ENCODE measurements at places on chromosomes 5 and 9. TPM values are rescaled to one million over a fixed set of nuclear protein-coding genes. Genes with fewer than 3 reads are reported as not detected.
A peak's percentile ranks its signal among the peaks of the same experiment; 100 is the strongest.

The ARL14EPL gene
- 0.58 TPM for total RNA-seq

The PDLIM4 gene
- total RNA-seq: 65.7 TPM

The KIAA0825 gene
- 1.3 TPM for total RNA-seq

The TERT gene
- not detected for total RNA-seq

The PCDHA9 gene
- total RNA-seq: not detected

The SLC34A3 gene
- not detected for total RNA-seq

The PKD2L2 gene
- total RNA-seq: not detected

- H3K4me1 ChIP-seq: peaks cover 31% of the 10 kb centered on the region
- H3K27me3 ChIP-seq: no peaks in the 10 kb centered on the region
- no peak overlapping the region for H3K4me3 ChIP-seq
- peak overlapping the region; percentile 54 for H3K27ac ChIP-seq
- DNase-seq: peak; percentile 60
- H3K36me3 ChIP-seq: no peaks in the 10 kb centered on the region
Measured at GRCh38 chr9:114777821-114778609, 27.8 kb downstream of the TNFSF15 start.

- H3K27ac ChIP-seq: no peak overlapping the region
- no peak overlapping the region for H3K4me3 ChIP-seq
- no peaks in the 10 kb centered on the region for H3K36me3 ChIP-seq
Measured at GRCh38 chr9:133614056-133614455, 4.9 kb upstream of the FAM163B start.

DNA sequence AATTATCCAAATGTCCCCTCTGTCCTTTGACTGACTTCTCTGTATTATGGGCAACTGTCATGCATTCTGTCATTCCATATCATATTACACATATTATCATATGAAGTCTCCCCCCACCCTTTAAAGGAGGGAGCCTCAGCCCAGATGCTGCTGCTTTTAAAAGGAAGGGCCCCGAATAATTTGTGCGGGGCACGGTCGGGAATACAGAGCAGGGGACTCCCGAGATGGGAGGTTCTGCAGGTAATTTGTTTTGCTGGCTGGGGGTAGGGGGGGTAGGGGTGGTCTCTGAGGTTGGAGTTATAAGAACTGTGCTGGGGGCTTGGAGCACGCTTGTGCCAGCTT lies 10.1 kb upstream of the LHX2 start:
- no peaks in the 10 kb centered on the region for H3K36me3 ChIP-seq
- H3K4me1 ChIP-seq: peaks cover 3% of the 10 kb centered on the region
- H3K27me3 ChIP-seq: peaks cover 93% of the 10 kb centered on the region

GRCh38 chr5:123537845-123538244 lies 25.9 kb downstream of the CSNK1G3 start:
- H3K36me3 ChIP-seq: no peaks in the 10 kb centered on the region
- no peaks in the 10 kb centered on the region for H3K27me3 ChIP-seq
- H3K4me1 ChIP-seq: no peaks in the 10 kb centered on the region
- no peak for DNase-seq
- H3K4me3 ChIP-seq: no peak overlapping the region

DNA sequence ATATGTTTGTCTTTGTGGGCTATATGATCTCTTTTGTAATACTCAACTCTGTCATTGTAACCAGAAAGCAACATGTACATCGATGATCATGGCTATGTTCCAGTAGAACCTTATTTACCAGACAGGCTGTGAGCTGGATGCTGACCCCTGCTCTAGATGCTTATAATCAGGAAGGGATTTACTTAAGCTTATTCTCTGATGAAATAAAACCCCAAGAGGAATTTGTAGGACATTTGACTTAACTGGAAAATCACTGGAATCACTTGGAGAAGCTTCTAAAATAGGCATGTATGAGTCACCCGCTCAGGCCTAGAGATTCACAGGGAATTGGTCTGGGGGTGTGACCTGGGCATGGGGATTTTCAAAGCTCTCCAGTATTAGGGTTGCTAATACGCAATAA lies 285.8 kb upstream of the ZNF608 start:
- no peaks in the 10 kb centered on the region for H3K4me1 ChIP-seq
- DNase-seq: no peak
- no peak overlapping the region for H3K4me3 ChIP-seq
- no peak overlapping the region for H3K27ac ChIP-seq

DNA sequence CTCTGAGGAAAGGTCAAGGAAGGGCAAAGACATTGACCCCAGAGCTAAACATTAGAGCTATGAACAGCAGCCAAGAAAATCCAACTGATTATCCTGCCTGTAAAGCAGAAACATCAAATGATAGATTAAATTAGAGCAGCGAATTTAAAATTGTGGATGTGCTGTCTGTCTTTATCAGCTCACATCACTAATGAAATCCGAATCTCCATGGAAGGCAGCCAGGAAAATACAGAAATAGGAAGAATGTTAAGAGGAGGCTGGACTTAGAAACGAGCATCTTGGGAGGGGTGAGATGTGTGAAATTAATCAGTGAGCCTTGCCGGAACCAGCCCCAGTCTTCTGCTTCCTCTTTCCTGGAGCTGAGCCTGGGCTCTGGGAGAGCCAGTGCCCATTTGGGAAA lies 191.0 kb downstream of the PJA2 start:
- DNase-seq: no peak
- no peaks in the 10 kb centered on the region for H3K27me3 ChIP-seq
- H3K4me1 ChIP-seq: no peaks in the 10 kb centered on the region
- H3K27ac ChIP-seq: no peak overlapping the region
- H3K4me3 ChIP-seq: no peak overlapping the region
- H3K36me3 ChIP-seq: no peaks in the 10 kb centered on the region

DNA sequence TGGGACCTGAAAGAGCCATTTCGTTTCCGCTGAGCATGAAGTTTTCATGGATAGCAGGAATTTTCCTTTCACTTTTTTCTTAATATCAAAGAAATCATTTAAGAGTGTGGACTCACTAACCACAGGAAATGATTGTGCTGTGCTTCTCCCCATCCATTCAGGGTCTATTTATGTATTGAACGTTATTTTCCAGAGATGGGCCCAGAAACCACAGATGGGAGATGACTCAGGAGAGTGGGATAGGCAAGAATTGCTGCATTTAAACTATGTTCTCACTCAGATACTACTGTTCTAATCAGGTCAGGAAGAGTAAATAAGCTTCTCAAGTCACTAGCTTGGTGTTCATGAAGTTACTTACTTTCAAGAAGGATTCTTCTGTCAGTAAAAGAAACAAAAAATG lies 763.8 kb downstream of the DTWD2 start:
- no peak overlapping the region for H3K4me3 ChIP-seq
- no peaks in the 10 kb centered on the region for H3K36me3 ChIP-seq
- DNase-seq: no peak
- no peaks in the 10 kb centered on the region for H3K27me3 ChIP-seq
- H3K27ac ChIP-seq: no peak overlapping the region
- H3K4me1 ChIP-seq: no peaks in the 10 kb centered on the region

GRCh38 chr9:120336021-120336752 lies 243.8 kb downstream of the CDK5RAP2 start:
- no peaks in the 10 kb centered on the region for H3K36me3 ChIP-seq
- H3K4me3 ChIP-seq: no peak overlapping the region
- H3K27me3 ChIP-seq: peaks cover 2% of the 10 kb centered on the region
- DNase-seq: no peak
- no peak overlapping the region for H3K27ac ChIP-seq

DNA sequence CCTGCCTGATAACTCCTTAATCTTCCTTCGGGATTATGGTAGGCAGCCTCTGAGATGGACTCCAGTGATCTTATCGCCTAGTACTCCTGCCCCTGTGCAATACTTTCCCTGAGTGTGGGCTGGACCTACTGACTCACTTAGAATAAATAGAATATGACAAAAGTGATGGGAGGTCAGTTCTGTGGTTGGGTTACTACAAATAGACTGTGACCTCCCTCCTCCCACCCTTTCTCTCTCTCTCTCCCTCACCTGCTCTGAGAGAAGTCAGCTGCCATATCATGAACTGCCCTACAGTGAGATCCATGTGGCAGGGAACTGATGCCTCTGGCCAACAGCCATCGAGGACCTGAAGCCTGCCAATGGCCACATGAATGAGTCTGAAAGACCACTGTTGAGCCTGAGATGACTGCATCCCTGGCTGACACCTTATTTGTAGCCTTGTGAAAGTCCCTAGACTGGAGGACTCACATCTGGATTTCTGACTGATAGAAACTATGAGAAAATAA lies 31.7 kb downstream of the NRG2 start:
- H3K4me1 ChIP-seq: no peaks in the 10 kb centered on the region
- no peak for DNase-seq
- peaks cover 28% of the 10 kb centered on the region for H3K27me3 ChIP-seq
- no peaks in the 10 kb centered on the region for H3K36me3 ChIP-seq
- H3K27ac ChIP-seq: no peak overlapping the region

GRCh38 chr5:111596705-111597104 lies 84.4 kb upstream of the STARD4 start:
- H3K36me3 ChIP-seq: no peaks in the 10 kb centered on the region
- no peak overlapping the region for H3K4me3 ChIP-seq
- H3K4me1 ChIP-seq: no peaks in the 10 kb centered on the region
- no peak for DNase-seq
- no peak overlapping the region for H3K27ac ChIP-seq

DNA sequence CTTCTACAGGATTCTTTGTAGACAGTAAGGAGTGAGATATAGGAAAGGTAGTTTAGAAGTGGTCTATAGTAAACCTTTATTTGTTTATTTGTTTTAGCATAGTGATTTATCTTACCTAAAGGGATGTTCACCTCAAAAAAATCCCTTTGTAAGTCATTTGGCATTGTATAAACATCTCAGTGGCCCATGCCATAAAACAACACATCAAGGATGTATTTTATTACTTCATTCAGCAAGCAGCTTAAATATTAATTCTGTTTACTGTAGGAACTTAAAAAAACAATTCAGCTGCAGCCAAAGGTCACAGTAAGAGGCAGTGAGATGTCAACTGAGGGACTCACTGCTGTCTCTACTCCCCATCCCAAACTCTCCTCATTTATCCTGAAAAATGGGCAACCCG lies 452.7 kb downstream of the HINT1 start:
- H3K27me3 ChIP-seq: no peaks in the 10 kb centered on the region
- H3K27ac ChIP-seq: no peak overlapping the region
- peaks cover 26% of the 10 kb centered on the region for H3K4me1 ChIP-seq

DNA sequence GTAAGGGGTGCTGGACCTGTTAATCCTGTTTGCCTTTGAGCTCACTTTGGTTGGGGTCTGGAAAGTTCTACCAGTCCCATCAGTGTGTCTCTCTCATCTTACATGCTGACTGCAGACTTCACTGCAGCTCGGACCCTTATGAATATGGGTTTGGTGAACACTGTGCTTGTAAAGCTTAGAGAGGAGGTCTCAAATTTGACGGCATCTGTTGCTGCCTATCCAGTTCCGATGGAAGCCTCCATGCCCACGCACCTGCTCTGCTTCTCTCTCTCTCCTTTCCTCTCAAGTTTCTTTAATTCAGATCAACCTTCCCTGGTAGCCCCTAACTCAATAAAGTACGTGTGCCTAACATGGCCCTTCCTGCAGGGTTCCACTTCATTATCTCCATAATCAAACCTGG lies 217.9 kb downstream of the HSPA4 start:
- no peaks in the 10 kb centered on the region for H3K27me3 ChIP-seq
- H3K27ac ChIP-seq: no peak overlapping the region
- no peaks in the 10 kb centered on the region for H3K36me3 ChIP-seq
- no peak overlapping the region for H3K4me3 ChIP-seq

- H3K27me3 ChIP-seq: no peaks in the 10 kb centered on the region
- H3K4me3 ChIP-seq: no peak overlapping the region
- H3K4me1 ChIP-seq: no peaks in the 10 kb centered on the region
- no peak overlapping the region for H3K27ac ChIP-seq
Measured at GRCh38 chr5:41985945-41986695, 61.0 kb downstream of the FBXO4 start.

DNA sequence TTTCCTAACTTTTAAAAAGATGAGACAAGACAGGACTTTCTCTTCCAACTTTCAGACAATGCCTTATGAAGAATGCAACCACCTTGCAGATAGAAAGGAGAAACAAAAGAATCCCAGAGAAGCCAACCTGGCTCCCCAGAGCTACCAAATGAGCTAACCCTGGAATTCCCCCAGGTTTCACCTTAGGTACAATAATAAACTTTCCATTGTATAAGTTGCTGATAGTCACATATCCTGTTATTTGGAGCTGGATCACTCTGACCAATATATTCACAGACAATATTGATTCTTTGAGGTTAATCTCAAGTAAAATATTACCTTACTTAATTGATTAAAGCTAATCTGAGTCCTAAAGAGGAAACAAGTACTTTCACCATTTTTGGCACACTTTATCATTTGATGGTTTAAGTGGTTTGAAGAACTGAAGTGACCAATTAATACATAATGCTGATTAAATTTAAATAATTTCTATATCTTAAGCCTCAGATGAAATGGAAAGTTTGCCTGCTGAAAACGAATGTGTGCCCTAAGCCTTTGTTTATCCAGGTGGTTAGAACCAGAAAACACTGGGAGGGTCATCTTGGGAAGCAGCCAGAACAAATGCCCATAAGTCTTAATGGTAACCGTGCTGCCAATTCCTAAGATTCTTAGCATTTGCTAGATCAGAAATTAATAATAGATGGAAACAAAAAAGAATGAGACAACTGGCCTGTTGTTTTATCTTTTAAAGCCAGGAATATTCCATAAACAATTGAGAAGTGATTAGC lies 159.6 kb upstream of the SLC12A2 start:
- no peaks in the 10 kb centered on the region for H3K36me3 ChIP-seq
- no peak overlapping the region for H3K4me3 ChIP-seq
- H3K27me3 ChIP-seq: no peaks in the 10 kb centered on the region
- H3K27ac ChIP-seq: no peak overlapping the region

DNA sequence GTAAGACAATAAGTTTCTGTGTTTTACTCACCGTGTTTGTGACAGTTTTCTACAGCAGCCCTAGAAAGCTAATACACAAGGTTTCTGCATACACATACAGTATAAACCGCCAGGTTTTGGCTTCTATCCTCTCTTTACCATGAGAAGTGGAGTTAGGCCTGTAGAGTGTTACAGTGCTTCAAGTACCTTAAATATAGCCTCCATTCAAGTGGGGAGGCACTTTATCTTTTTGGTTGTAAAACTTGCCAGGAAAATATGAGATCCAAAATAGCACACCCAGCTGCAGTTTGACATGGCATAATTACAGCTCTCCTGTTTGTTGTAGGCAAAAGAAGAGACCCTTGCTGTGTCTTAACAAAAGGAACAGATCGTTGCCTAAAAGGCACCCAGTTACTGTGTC lies 90.3 kb upstream of the PTPN3 start:
- H3K4me1 ChIP-seq: no peaks in the 10 kb centered on the region
- no peak overlapping the region for H3K27ac ChIP-seq
- no peaks in the 10 kb centered on the region for H3K27me3 ChIP-seq

GRCh38 chr5:178476531-178476930 lies 113.7 kb downstream of the COL23A1 start:
- no peaks in the 10 kb centered on the region for H3K4me1 ChIP-seq
- no peaks in the 10 kb centered on the region for H3K36me3 ChIP-seq
- DNase-seq: no peak
- H3K4me3 ChIP-seq: no peak overlapping the region

GRCh38 chr5:100434815-100435214 lies 100.4 kb upstream of the FAM174A start:
- DNase-seq: no peak
- no peak overlapping the region for H3K4me3 ChIP-seq
- H3K4me1 ChIP-seq: no peaks in the 10 kb centered on the region
- H3K27ac ChIP-seq: no peak overlapping the region
- no peaks in the 10 kb centered on the region for H3K27me3 ChIP-seq

Data from endothelial cell of umbilical vein (primary cell).